Heart right ventricle (tissue), 16 donors: ENCODE measurements at places on chromosomes 2 and 18. TPM values are rescaled to one million over a fixed set of nuclear protein-coding genes. Genes with fewer than 3 reads are reported as not detected.
A peak's percentile ranks its signal among the peaks of the same experiment; 100 is the strongest.

The ERFE gene
- 0.11 TPM for total RNA-seq

DNA sequence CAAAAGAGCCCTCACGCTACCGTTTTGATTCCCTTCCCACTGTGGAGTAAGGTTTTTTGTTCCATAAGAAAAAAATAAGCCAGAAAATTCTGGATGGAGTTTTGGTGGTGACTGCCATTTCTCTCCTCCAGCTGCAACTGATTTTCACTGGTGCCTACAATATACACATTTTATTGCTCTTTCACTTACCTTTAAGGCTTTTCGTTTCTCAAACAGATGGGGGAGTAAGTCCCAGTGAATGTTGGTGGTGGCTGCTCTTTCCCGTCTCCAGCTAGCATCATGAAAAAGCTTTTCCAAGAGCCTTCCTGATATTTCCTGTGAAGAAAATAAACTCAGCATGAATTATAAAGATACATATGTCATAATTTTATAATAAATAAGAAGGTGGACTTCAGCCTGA lies 932.5 kb upstream of the PIK3C3 start:
- no peak overlapping the region for H3K4me3 ChIP-seq
- H3K4me1 ChIP-seq: no peaks in the 10 kb centered on the region
- H3K36me3 ChIP-seq: no peaks in the 10 kb centered on the region
- no peak overlapping the region for H3K27ac ChIP-seq

DNA sequence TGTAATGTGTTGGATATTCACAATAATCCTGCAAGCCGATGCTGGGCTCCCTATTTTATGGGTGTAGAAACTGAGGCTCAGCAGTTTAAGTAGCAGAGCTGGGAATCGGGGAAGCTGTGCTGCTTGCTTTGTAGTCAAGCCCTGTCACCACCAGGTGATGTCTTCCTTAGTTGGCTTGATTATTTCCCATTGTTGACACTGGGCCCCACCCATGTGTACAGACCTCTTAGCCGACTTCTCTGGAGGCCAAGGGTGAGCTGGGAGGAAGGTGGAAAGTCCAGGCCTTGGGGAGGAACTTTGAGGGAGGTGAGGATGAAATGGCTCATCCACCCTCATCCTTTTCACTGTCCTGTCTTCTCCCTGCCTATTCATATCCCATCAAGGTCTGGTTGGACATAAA lies 60.0 kb downstream of the CAPN13 start:
- H3K4me1 ChIP-seq: no peaks in the 10 kb centered on the region
- H3K4me3 ChIP-seq: no peak overlapping the region
- peaks cover 6% of the 10 kb centered on the region for H3K27me3 ChIP-seq
- H3K36me3 ChIP-seq: no peaks in the 10 kb centered on the region

DNA sequence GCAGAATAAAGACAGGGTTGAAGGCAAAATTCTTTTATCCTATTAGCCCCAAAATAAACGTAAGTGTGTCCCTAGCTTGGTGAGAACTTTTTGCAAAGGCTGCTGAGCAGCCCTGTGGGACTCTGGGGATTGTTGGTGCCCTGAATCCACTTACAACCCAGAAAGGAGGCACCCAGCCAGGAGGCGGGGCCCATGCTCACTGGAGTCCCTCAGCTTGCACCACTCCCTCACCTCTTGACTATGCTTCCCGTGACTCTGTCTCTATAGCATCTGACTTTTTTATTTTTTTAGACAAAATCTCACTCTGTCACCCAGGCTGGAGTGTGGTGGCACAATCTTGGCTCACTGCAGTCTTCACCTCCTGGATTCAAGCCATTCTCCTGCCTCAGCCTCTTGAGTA lies 15.8 kb upstream of the COL6A3 start:
- H3K27ac ChIP-seq: no peak overlapping the region
- H3K4me3 ChIP-seq: no peak overlapping the region
- H3K36me3 ChIP-seq: no peaks in the 10 kb centered on the region
- peaks cover 18% of the 10 kb centered on the region for H3K4me1 ChIP-seq

DNA sequence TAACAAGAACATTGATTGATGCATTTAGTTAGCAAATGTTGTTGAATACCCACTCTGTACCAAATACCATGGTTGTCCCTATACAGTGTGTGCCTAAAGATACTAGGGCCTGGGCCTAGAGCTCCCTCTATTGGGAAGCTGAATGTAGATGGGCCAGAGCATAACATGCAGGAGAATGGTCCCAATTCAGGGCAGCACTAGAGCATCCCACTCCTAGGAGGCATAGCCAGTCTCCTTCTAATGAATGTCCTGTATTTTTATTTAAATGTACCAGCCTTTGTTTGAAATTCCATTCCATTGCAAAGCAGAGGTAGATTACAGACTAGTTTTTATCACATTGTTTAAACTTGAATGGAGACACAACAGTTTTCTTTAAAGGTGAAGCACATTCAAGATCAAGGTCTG lies 90.6 kb downstream of the FEZ2 start:
- H3K27ac ChIP-seq: no peak overlapping the region
- DNase-seq: peak; percentile 58
- no peaks in the 10 kb centered on the region for H3K27me3 ChIP-seq
- H3K4me1 ChIP-seq: no peaks in the 10 kb centered on the region
- no peaks in the 10 kb centered on the region for H3K36me3 ChIP-seq

- no peaks in the 10 kb centered on the region for H3K36me3 ChIP-seq
- no peak overlapping the region for H3K27ac ChIP-seq
- no peak for DNase-seq
Observed at GRCh38 chr2:115161771-115162493, 719.5 kb downstream of the DPP10 start.

DNA sequence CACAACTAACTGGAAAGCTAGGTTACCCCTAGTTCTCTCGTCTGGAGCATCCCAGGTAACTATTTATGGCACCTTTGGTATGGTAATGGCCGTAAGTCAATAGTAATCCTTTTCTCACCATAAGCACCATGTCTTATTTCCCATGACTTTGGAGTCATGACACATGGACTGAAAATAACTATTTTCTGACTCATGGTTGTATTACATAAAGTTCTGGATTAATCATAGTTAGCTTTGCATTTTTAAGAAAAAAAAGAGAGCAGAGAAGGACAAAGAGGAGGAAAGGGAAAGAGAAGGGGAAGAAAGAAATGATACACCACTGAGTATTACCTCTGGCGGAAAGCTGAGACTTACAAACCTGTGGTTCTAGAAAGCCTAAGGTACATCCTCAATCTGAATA lies 99.3 kb downstream of the BIN1 start:
- H3K27me3 ChIP-seq: peaks cover 16% of the 10 kb centered on the region
- H3K4me1 ChIP-seq: no peaks in the 10 kb centered on the region
- no peaks in the 10 kb centered on the region for H3K36me3 ChIP-seq
- no peak overlapping the region for H3K27ac ChIP-seq

- H3K27ac ChIP-seq: no peak overlapping the region
- DNase-seq: no peak
- H3K4me3 ChIP-seq: no peak overlapping the region
- no peaks in the 10 kb centered on the region for H3K36me3 ChIP-seq
Observed at GRCh38 chr2:220701115-220701514, 871.0 kb downstream of the EPHA4 start.

DNA sequence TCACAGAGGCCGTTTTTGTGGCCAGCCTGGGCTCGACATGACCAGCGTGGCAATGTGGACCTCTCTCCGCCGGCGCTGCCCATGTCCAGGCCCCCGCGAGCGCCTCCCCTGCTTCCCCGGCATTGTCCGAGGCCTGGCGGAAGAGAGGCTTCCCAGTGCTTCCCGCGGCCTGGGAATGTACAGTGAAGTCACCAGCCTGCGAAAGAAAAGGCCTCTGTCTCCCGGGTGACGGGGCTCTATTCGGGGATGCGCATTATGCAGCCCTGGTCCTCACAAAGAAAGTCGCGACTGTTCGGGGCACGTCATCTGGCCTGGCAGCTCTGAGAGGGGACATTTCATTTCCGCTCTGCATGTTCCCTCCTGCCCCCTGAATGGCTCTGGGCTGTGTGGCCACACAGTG lies 109.2 kb upstream of the AGAP1 start:
- H3K4me1 ChIP-seq: no peaks in the 10 kb centered on the region
- H3K27ac ChIP-seq: no peak overlapping the region
- H3K4me3 ChIP-seq: no peak overlapping the region
